ENCODE measurements at places on chromosomes 2 and 18. TPM values are rescaled to one million over a fixed set of nuclear protein-coding genes. Genes with fewer than 3 reads are reported as not detected.

Gene SLC38A11
- 3.2 TPM for total RNA-seq

Gene RGPD3
- not detected for total RNA-seq

Gene DUSP2
- 2.6 TPM for total RNA-seq

Gene PXDN
- 88.7 TPM for total RNA-seq

Gene PCARE
- not detected for total RNA-seq

Gene VWC2L
- total RNA-seq, result not detected

Gene KCNG2
- total RNA-seq, result 0.59 TPM

Gene MYO5B
- total RNA-seq, result 14.7 TPM

Gene TNFRSF11A
- total RNA-seq, result 5.3 TPM

Gene GATA6
- total RNA-seq, result 28.6 TPM

Gene RUFY4
- not detected for total RNA-seq

DNA sequence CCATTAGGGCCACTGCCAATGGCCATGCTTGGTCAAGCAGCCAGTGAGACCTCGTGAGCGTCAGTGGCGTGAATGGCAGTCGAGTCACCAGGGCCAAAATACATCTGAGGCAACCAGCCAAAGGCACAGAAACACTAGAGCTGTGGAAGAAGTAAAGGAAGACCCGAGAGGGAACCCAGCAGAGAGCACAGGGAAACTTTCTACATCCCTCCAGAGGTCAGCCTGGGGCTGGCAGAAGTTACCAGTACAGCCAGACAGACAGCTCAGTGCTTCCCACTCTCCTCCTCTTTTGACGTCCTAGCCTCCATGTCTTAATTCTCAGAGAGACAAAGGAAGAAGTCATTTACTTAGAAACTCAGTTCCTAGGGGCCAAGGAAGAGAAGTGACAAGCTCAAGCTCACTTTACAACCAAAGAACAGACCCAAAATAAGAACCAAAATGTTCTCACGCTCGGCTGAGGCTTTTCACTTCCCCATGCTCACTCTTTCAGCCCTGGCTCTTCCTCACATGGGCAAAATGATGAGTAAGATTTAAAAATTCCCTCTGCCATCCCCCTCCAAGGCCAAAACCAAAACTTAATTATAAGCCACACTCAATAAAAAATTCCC, 8.7 kb downstream of the CYRIA start:
- DNase-seq, result no peak

DNA sequence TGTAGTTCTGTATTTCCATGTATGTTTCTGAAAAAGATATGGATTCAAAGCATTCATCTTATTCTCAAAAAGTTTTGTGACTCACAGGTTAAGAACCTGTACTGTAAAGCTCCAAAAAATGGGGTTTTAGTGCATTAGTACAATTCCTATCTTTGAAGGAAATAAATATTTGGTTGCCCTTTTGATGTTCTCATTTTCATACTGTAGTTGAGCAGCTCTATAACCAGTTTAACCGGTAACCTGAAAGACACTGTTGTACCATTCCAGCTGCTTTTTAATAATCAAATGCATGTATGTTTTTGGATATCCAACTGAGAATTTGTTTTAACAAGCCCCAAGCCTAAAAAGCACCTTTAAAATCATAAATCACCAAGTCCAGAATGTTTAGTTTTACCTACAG, 9.6 kb upstream of the OSGEPL1 start:
- no peak for DNase-seq

GRCh38 chr2:111897924-111898702, at the start of gene MERTK:
TSS of gene MERTK (plus strand) at chr2:111898607. CDS start at chr2:111898736, 129 bp downstream.
- peak; percentile 90 for DNase-seq

DNA sequence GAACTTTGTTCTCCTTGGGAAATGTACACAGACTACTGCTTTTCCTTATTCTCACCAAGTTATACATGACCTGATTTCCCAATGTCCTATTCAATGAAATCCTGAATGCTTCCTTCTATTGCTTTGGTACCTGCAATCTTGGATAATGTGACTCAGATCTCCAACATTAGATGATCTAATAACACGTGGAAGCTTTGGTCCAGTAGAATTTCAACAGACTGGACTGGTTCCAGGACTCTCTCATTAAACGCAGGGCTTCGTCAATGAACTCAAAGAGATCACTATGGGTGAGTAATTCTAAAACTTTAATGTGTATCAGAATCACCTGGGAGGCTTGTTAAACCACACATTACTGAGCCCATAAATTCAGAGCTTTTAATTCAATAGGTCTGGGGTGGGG, 413.6 kb upstream of the KCNH7 start:
- no peak for DNase-seq

DNA sequence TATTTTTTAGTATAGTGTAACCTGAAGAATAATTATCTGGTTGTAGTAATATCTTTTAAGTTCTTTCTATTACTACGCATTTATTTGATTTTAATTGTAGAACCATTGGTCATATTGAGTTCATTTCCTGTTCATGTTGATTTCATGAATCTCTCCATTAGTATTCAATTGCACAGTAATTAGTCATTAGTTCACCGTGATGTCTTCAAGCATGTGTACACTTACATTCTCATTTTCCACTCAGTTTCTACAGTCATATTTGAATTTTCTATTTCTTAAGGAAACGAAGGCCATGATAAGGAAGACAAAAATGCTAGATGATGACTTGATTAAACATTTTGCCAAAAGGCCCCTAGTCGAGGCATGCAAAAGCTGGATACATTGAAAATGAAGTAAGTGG, 333.7 kb upstream of the FANCL start:
- DNase-seq, result no peak

DNA sequence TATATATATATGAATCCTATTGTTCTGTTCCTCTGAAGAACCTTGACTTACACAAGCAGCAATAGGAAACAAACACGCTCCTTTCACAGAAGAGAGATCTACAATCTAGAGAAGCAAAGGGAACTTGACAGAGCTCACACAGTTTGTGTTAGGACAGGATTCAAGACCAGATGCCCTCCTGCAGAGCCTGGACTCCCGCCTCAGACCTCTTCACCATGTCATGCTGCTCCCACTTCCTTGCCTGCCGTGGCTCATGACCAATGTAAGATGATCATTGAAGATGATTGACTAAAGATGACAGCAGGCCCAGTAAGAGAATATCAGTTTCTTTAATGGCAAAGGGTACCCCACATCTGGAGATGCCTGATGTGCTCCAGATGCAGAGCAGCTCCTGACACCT, 111.2 kb upstream of the AGAP1 start:
- DNase-seq, result no peak

DNA sequence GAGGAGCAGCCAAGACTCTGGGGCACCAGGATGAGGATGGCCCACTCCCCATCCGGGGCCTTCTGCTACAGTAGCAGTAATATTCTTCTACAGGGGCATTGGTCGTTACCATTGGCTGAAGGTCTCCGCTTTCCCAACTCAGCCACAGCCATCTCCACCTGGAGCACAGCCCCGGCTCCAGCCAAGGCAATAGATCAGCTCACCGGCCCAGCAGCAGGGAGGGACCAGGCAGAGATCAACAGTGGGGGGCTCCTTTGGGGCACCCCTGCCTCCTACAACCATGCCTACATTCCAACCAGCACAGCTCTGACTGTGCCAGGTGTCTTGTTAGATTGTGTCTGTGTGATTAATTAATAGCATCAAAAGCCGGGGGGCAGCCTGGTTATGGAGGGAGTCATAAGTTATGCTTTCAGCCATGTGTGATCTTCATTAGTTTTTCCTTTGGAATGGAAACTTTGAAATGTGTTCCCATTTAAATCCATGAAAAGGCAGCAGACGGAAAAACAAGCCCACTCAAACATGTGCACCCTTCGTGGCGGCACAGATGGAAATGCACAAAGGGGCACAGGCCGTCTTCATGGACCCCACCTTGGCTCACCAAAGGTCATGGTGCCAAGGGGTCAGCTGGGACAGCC, 68.6 kb upstream of the BZW1 start:
- DNase-seq, result no peak

GRCh38 chr2:215917953-215918620, 95.3 kb downstream of the MREG start:
- no peak for DNase-seq

- DNase-seq, result no peak
Observed at GRCh38 chr18:6757931-6758330, 28.4 kb downstream of the ARHGAP28 start.

DNA sequence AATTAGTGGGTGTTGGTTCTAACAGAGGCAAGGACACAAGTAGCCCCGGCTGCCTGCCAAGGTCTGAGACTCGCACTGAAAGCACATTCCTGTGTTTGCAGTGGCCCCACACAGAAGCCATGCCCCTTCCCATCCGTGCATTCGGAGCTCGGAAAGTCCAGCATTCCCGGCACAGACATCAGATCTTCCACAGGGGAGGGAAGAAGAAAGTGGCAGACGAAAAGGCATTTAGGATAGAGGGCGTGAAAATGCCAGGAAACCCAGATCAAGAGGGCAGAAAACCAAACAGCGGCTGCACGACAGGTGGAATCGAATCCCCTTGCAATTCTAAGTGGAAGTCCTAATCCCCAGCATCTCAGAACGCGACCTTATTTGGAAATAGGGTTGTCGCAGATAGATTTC, 105.5 kb upstream of the ASB18 start:
- DNase-seq, result no peak

- DNase-seq, result no peak
Observed at GRCh38 chr2:151760139-151760650, 25.9 kb upstream of the NEB start.

- DNase-seq, result no peak
Observed at GRCh38 chr2:121884511-121884921, 129.1 kb downstream of the TSN start.
